ENCODE measurements at places on chromosomes 4 and X.

- peak; percentile 45 for DNase-seq
Observed at GRCh38 chrX:22060415-22061280, 28.5 kb downstream of the PHEX start.

GRCh38 chr4:186351668-186352194 is 85.7 kb downstream of the F11 start:
- no peak for DNase-seq

DNA sequence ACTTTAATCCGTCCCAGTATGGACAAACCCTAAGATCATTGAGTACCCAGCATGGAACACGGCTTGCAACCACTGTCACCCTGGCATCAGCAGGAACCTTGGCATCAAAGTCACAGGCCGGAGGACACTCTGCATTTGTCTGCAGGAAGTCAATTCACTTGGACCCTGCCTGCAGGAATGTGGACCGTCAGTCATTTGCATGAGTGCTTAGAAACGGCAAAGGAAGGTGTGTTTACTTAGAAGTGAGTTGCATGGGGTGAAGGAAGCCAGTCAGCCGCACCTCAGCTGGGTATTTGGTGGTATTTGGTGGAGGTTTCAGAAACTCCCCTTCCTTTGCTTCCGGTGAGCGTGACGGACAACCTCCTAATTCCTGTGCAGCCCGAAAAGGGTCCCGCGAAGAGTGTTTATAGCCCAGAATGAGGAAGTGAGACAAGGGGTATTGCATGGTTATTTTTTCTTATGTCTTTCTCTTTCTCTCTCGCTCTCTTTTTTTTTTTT is 15.5 kb downstream of the P2RY8 start:
- no peak for DNase-seq

- no peak for DNase-seq
Observed at GRCh38 chr4:153553155-153553818, 87.1 kb downstream of the TMEM131L start.

DNA sequence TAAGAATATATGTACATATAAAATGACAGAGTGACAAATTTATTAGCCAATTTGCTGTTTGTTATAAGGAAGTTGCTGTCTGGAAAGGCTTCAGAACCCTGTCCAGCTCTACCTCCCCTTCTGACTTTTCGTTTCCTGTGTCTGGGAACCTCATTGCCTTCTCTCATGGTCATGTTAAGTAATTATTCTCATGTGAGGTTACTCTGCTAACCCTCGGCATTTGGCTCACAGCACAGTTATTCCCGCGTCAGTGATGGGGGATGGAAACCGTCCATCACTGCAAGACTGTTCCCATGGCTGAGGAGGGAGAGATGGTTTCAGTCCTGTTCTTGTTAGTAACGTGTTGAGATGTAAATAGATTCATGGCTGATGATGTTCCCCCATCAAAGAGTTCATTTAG is 11.9 kb downstream of the EDNRA start:
- peak; percentile 89 for DNase-seq

Measured in EH (cell line).